ENCODE measurements at places on chromosomes 5 and 9.

DNA sequence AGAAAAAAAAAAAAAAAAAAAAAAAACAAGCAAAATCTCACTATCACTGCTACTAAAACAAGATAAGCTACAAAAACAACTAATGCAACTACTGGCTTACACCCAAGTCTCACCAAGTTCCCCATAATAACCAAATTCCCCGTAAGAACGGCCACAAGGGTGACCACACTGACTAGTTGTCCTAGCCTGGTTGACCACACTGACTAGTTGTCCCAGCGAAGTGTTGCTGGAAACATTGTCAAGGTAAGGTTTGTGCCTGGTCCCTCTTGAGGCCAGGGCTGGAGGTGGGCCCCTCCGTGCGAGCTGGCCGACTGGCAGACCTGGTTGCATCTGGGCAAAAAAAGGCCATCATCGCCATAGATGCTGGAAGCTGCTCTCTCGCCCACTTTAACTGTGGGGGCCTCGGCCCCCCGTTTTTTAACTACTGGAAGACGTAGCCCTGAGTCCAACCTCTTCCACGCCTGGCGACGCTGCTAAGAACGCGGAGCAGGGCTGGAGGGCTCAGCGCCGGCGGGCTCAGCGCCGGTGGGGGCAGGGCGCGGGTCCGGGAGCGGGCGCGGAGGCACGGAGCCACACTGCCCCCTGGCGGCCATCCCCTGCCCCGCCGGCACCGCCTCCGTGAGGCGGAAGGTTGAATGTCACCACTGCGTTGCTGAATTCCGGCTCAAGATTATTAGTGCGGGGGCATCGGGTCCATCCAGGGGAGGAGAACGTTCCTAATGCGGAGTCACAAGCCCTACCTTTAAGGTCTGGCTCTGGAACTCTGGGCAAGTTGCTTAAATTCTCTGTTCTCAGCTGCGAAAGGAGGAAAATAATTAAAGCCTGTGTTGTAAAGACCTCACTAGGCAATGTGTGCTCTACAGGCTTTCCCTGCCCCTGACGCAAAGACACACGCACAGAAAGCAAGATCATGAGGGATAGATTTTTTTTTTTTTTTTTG is 84.0 kb downstream of the HSD17B3 start:
- peak; percentile 91 for DNase-seq

GRCh38 chr9:76718166-76718565 is 46.1 kb upstream of the PCA3 start:
- DNase-seq, result no peak

- DNase-seq, result no peak
Observed at GRCh38 chr5:14397717-14398116, 183.9 kb upstream of the OTULINL start.

DNA sequence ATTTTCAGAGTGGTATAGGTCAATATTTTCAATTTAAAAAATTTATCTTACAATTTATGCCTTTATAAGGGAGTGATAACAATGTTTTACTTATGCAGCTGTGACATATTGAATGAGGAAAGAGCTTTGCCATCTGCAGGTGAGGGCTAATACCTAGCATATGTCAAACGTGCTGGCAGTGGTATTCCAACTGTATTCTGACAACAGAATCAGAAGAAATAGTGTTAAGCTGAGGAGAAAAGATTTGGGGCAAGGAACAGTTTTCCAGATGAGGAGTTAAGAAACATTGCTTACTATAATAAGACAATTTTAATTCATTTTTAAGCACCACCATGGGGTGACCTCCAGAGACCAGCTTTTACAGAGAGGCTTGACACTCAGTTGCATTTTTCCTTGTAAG is 267.8 kb upstream of the ZNF608 start:
- DNase-seq, result no peak

GRCh38 chr5:134606726-134607125 is 25.9 kb downstream of the SAR1B start:
- no peak for DNase-seq

- no peak for DNase-seq
Observed at GRCh38 chr9:73773896-73774295, 622.2 kb downstream of the ANXA1 start.

DNA sequence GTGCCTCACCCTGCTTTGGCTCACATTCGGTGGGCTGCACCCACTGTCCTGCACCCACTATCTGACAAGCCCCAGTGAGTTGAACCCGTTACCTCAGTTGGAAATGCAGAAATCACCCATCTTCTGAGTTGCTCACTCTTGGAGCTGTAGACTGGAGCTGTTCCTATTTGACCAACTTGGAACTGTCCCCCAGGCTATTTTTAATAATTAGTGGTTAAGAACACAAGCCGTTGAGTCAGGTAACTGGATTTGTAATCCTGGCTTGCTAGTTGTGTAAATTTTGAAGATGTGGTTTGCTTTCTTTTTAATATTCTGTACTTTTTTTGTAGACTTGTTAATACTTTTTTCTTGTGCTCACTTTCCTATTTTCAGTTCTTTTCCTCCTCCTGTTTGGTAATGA is 81.2 kb downstream of the CNTLN start:
- no peak for DNase-seq

- no peak for DNase-seq
Observed at GRCh38 chr9:115941561-115942315, 211.9 kb upstream of the PAPPA start.

- DNase-seq, result no peak
Observed at GRCh38 chr9:78973907-78974306, 597.9 kb upstream of the TLE4 start.

DNA sequence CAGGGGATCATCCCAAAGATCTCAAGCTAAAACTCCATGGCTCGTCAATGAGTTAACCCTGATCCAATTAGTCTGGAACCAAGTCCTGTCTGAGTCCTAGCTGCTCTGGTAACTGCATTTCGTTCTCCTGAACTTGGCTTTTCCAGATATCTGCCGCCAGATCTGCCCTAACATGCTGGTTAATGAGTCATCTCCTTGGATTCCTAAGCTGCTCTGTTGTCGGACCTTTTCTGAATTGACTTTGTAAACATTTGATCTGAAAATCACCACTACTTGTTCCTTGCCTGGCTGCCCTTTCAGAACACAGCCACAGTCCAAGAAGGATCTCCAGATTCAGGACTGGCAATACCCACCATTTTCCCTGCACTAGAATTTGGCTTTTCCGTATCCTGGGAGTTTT is 473.0 kb downstream of the ZSWIM6 start:
- DNase-seq, result no peak

- DNase-seq, result no peak
Observed at GRCh38 chr5:39473156-39473775, 48.5 kb upstream of the DAB2 start.

GRCh38 chr9:110251212-110251611 is 5.1 kb downstream of the TXN start:
- no peak for DNase-seq

DNA sequence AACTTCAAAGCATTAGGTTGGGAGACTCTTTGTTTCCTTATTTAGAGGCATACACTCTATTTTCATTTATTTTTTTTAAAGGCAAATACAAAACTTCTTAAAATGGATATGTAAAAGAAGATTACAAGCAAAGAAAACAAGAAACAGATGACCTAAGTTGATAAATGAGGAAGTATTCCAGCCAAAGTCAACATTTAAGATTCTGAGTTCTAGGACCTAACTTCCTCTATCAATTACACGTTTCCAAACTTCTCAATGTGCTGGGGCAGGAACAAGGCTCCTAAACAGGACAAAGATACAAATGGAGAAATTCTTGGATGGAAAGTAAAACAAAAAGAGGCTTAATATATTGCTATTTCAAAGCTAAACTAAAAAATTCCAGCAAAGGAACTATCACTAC is 89.5 kb downstream of the TLE1 start:
- DNase-seq, result no peak

DNA sequence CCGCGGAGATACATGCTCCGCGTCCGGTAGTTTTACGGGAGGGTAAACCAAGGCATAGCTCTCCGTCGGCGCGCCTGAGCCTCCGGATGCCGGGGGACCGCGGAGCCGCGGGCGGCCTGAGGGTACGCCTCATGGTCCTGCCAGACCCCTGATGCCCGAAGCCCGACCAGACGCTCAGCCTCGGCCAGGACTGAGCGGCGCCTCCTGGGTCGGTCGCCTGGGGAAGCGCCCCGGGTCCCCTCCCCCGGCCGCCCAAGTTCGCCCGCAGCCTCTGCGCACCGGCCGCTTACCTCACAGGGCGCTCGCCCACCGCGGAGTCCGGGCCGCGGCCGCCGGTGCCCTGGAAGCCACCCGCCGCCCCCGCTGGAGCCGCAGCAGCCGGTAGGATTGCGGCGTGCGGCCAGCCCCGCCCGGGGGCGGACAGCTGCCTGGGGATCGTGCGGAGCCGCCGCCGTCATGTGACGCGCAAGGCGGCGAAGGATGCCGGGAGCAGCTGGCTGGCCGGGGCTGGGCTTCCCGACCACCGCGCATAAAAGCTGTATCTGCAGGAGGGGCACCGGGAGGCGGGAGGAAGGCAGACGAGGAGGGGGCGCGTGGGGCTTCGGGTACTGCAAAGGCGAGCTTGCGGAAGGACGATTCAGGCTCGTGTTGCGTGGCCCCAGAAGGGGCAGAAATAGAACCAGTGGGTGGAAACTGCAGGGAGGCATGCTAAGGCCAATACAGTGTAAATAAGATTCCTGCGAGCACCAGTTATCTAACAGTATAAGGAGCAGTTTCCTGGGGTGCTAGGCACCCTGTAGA is at the start of gene FBXO10:
FBXO10 (minus strand) TSS at position 460 of the 801 bp plus-strand sequence. CDS start 34,612 bp downstream, outside the sequence.
- DNase-seq, result peak; percentile 90

- no peak for DNase-seq
Observed at GRCh38 chr9:33124751-33125381, 42.3 kb downstream of the B4GALT1 start.

DNA sequence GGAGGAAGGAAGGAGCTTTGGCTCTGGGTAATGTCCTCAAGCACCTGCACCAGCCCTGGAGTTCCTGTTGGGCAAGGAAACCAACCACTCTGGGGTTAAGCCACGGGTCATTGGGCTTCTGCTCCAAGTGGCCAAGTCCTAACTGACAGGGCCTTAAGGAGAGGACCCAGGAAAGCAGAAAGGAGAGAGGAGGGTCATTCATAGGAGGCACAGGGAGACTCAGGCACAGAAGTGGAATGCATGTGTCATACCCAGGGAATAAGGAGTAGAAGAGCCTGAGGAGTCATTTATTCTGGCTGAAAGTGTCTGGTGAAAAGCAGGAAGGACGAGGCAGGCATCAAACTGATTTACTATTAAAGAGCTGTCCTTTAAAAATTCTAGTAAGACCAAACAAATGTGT is 129.2 kb downstream of the DMRT2 start:
- no peak for DNase-seq

DNA sequence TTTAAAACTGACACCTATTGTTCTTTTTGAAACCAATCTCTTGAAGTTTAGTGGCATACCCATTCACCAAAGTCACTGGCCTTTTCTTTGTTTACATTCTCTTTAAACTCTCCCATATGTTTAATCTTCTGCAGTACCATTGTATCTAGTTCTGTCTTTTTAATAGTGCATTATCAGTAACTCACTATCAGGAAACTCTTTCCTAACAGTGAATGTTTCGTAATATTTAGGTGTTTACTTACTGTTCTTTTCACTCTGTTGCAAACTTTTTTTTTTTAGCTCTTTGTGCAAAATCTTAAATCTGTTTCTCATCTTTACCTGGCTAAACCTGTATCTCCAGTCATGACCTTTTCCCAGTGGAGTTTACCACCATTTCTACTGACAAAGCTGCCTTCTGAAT is 17.2 kb downstream of the SMAD5 start:
- no peak for DNase-seq

- DNase-seq, result no peak
Observed at GRCh38 chr5:155085282-155085989, 71.9 kb downstream of the KIF4B start.

DNA sequence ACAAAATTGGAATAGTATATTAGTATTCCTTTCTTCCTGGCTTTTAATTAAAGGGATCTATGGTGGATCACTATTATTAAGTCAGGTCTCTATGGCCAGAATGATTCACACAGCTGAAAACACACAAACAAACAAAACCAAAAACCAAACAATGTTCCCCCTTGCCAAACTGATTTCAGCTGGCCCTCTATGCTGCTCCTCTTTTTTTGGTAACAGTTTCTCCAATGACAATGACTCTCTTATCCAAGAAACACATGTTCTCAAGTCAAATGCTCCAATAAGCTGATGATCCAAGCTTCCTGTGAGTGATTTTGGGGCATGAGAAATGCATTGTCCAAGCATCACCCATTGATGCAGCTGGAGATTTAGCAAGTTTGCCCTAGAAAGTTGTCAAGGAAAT is 193.4 kb upstream of the TUT7 start:
- DNase-seq, result no peak

- DNase-seq, result peak; percentile 73
Observed at GRCh38 chr5:7395947-7396712, at the start of gene ADCY2. ADCY2 (plus strand) TSS chr5:7396138; CDS start chr5:7396297, 159 bp downstream.

DNA sequence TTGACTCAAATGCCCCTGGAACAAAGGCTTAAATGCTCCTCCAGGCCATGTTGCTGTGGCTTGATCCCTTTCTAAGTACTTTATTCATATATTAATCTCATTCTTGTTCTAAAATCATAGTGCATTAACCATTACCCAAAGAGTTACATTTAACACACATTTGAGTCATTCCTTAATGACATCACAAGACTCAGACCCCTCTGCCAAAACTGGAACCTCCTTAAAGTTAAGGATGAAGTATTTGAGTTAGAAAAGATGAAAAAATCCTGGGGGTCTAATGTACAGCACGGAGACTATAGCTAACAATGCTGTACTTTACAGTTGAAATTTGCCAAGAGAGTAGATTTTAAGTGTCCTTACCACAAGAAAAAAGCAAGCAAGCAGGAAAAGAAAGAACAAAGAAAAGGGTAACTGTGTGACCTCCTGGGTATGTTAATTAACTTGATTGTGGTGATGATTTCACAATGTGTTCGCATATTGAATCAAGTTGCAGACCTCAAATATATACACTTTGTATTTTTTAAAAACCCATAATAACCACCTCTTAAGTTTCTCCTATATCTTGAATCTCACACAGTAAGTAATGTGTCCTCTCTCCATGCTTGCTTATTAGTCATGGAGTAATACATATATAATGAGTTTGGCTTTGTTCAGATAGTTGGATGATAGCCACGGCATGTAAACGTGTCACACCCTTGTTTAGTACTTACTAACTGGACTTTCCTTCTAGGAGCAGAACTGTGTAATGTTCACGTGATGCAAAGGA is 376.9 kb downstream of the SEMA5A start:
- DNase-seq, result no peak
